NCI-H69 (cell line): ENCODE measurements at places on chromosomes 3 and 15.

GRCh38 chr3:66803206-66803605, 194.9 kb upstream of the KBTBD8 start:
- DNase-seq = peak; percentile 26

DNA sequence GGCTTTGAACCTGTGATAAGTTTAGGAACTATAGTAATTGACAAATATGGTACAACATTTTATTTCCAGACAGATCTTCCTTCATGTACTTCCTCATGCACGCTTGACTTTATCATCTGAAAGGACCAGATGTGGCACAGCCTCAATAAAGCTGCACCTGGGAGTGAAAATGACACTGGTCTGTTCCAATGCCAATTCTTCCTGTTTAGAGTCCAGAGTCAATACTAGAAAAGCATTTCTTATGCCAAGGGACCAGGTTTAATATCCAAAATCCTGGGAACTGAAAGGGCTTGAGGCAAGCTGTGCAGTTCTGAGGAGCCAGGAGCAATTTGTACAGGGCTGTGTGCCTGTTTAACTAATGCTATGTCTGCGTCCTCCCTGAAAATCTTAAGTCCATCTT, 15.3 kb downstream of the DPH6 start:
- no peak for DNase-seq

- peak; percentile 77 for DNase-seq
Measured at GRCh38 chr3:56494679-56495322, 26.5 kb upstream of the ERC2 start.

GRCh38 chr3:108420926-108421325, 89.5 kb downstream of the MYH15 start:
- no peak for DNase-seq

DNA sequence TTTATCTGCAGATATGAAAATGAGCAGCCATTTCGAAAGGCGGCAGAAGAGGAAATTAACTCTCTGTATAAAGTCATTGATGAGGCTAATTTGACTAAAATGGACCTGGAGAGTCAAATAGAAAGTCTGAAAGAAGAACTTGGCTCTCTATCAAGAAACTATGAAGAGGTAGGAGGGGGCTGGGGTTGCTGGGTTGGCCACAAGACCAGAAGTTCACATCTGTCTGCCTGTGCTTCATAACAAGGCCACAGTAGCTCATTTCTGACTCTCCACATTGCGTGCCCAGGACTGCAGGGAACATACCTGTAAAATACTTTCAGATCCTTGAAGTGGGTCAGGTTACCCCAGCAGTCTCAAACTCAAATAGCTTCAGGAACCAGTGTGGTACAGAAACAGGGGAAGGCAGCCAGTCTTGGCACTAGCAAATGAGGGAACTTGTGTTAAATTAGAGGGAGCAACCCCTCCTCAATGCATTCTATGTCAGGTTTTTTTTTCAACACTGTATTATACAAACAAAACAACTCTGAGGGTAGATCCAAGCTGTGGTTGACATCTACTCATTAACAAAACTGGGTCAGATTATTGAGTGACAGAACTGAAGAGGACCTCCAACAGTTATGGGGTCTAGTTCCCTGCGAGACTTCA, 48.7 kb downstream of the BFSP2 start:
- DNase-seq = peak; percentile 24

GRCh38 chr15:57950381-57950946, 115.0 kb downstream of the ALDH1A2 start:
- DNase-seq = peak; percentile 27

GRCh38 chr15:79003896-79004295, 59.0 kb upstream of the CTSH start:
- DNase-seq = no peak

DNA sequence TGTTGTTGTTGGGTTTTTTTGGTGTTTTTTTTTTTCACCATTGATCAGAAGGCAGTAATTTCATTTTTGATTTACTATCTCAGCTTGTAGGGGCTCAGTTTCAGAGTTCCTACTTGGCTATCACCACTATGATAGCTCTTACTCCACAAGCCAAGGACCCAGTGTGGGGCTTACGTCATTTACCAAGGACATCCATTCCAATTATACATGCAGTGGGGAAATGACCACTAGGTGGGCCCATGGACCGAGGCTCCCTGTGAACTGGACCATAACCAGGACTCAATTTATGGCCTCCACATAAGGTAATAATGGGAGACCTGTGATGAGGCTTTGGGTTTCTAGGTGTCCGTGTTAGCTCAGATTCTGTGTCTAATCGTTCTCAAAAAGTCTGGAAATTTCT, 67.5 kb upstream of the CACNA1D start:
- peak; percentile 1 for DNase-seq

DNA sequence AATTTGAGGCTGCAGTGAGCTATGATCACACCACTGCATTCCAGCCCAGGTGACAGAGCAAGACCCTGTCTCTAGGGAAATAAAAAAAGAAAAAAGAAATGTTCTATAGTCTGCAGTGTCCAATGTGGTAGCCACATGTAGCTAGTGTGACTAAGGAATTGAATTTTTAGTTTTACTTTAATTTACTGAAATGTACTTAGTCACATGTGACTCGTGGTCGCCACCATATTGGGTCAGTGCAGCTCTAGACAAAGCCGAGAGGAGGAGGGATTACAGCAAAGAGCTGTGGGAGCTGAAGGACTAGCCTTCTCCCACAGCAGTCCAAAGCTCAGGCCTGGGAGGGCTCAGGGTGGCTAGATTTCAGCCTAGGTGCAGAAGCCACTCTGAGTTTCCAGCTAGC, 65.9 kb upstream of the NTRK3 start:
- no peak for DNase-seq

GRCh38 chr15:71592203-71592602, 218.2 kb upstream of the NR2E3 start:
- DNase-seq = no peak

DNA sequence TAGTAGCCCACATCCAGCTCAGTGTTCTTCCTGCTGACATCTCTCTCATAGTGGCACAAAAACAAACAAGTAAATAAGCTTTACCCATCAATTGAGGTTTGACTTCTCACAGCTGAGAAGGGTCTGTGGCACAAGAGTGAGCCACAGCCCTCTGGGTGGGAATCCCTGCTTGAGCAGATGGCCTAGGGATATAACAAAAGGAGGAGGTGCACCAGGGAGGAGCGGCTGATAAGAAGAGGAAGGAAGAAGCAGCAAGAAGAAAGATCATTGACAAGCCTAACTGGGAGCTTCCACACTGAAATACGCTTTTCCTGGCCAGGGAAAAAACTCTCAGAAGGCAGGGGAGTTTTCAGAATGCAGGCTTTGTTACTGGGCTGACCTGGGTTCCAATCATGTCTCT, 279.8 kb downstream of the UACA start:
- peak; percentile 3 for DNase-seq

DNA sequence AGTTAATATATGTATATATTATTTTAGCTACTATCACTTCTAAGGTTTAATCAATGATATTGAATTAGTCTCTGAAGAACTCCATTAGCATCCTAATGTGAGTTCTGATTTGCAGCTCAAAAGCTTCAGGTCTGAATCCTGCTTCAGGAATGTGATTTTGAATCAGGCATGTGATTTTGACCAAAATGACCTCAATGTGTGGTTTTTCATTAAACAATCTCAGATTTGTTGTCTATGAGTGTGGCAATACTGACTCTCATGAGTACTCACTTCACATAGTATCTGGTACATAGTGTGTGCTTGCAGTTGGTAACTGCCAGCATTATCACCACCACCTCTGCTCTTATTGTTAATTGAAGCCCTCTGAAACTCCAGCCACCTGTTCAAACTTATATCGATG, 251.0 kb downstream of the KCNH8 start:
- DNase-seq = no peak

GRCh38 chr3:41193794-41194539, 5.3 kb upstream of the CTNNB1 start:
- DNase-seq = peak; percentile 21

DNA sequence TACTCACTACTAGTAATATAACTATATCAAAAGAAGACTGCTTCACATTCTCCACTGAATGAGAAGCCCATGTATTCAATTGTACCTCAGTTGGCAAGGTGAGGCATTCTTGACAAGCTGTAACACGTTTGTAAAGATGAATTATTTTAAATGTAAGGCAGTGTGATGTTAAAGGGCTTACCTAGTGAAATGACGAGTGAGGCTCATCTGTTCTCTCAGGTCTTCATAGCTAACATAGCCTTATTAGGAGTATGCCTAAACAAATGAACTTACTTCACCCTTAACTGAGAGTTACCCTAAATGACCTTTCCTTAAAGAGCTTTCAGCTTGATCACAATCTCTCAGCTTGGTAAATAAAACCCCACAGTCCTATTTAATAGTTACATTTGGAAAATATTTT, 127.3 kb downstream of the FEZF2 start:
- peak; percentile 53 for DNase-seq

- DNase-seq = peak; percentile 58
Measured at GRCh38 chr3:14791343-14791945, 27.3 kb upstream of the FGD5 start.

DNA sequence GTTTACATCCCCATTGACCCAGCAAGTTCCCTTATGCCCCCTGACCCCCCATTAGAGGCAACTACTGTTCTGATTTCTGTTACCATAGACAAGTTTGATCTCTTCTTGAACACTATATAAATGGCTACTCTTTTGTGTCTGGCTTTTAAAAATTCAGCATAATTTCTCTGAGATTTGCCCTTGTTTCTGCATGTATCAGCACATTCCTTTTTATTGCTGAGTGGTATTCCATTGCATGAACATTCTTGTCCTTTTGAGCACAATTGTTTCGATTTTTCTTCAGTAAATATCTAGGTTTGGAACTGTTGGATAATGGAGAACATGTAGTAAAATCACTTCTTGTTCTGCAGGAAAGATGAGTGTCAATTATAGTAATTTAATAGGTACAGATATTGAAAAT, 49.1 kb upstream of the MYRIP start:
- DNase-seq = no peak

DNA sequence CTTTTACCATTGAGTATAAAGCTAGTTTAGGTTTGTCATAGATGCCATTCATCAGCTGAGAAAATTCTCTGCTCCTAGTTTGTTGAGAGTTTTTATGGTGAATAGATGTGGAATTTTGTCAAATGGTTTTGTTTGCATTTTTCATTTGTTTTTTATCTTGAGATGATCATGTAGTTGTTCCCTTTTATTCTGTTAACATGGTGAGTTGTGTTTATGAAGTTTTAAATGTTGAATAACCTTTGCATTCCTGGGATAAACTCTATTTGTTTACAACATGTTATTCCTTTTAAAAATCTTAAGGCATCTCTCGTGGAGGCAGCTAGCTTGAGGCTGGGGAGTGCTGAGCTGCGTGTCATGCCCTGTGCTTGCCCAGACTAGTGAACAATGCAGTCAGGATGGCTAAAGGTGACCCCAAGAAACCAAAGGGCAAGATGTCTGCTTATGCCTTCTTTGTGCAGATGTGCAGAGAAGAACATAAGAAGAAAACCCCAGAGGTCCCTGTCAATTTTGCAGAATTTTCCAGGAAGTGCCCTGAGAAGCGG, 48.5 kb downstream of the ANAPC13 start:
- DNase-seq = no peak

- no peak for DNase-seq
Measured at GRCh38 chr3:115187149-115187757, 40.2 kb upstream of the ZBTB20 start.

DNA sequence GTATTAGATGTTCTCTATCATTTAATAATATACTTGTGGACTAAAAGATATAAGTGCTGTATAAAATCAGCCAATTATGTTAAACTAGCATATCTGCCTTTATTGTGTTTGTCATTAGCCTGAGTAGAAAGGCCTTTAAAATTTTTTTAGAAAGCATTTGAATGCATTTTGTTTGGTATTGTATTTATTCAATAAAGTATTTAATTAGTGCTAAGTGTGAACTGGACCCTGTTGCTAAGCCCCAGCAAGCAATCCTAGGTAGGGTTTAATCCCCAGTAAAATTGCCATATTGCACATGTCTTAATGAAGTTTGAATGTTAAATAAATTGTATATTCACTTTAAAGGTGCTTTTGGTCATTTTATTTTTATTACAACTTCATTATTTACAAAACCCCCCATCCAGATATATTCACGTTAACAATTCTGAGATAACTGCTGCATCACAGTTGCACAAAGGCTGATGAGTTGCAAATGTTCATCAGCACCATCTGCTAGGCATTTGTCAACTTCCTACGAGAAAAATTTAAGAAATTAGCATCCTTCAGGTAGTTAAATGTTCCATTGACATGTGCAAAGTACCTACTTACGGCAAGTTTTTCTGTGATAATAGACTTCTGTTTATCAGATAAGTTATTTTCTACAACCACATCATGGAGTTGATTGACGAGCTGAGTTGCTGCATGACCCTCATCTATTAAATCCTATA, 6.3 kb downstream of the EIF4A2 start:
- DNase-seq = no peak

GRCh38 chr3:113241292-113242095, 30.1 kb downstream of the BOC start:
- DNase-seq = peak; percentile 86

GRCh38 chr3:55538158-55538557, 51.1 kb upstream of the WNT5A start:
- no peak for DNase-seq

GRCh38 chr15:28044121-28044672, 54.9 kb downstream of the OCA2 start:
- peak; percentile 62 for DNase-seq

DNA sequence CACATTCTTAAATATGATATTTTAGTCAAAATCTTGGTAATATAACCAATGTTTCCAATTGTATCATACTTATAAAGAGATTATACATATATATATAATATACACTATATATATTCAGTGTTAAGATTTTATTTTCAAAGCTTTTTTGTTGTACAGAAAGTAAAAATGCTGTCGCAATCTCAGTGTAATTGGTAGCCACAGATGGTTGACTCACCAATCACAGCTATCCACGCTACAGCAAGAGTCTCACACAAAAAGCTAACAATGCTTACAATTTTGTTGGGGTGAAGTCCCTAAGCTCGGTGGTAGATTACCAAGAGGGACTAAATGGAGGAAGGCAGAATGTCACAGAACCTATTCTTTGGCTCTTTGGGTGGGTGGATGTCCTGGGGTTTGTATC, 16.9 kb upstream of the CFAP161 start:
- no peak for DNase-seq

- no peak for DNase-seq
Measured at GRCh38 chr3:170144437-170144843, 37.1 kb downstream of the PHC3 start.

DNA sequence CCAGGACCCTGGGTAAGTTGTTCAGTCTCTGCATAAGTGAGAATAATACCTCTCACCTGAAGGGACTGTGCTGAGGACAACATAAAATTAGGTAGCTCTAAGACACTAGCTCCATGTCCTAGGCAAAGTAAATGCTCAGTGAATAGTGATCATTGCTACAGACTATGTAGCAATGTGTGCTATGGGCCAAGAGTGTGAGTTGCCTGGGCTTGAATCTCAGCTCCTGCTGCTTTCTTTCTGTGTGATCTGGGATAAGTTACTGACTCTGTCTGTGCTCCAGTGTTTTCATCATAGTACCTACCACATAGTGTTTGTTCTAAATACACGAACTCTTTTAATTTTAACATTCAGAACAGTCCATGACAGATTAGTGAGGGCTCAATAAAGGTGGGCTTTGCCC, 81.1 kb upstream of the MFGE8 start:
- DNase-seq = no peak

GRCh38 chr3:33105341-33105948, 8.4 kb upstream of the CRTAP start:
- DNase-seq = no peak
